Cortex of kidney (tissue), 1 donor: ENCODE measurements at places on chromosomes 12 and 14.

GRCh38 chr12:12837025-12837812 is 24.1 kb downstream of the DDX47 start:
- DNase-seq: no peak

DNA sequence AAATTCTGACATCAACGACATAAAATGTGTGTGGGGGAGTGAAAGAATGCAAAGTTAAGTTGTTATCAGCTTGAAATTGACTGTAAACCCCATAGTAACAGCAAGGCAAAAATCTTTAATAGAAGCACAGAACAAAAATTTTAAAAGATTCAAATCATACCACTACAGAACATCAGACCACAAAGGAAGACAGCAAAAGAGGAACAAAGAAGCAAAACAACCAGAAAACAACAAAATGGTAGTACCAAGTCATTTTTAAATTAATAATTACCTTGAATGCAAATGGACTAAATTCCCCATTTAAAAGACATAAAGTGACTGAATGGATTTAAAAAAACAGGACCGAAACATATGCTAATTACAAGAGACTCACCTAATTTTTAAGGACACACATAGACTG is 31.3 kb downstream of the A2M start:
- no peak for DNase-seq

DNA sequence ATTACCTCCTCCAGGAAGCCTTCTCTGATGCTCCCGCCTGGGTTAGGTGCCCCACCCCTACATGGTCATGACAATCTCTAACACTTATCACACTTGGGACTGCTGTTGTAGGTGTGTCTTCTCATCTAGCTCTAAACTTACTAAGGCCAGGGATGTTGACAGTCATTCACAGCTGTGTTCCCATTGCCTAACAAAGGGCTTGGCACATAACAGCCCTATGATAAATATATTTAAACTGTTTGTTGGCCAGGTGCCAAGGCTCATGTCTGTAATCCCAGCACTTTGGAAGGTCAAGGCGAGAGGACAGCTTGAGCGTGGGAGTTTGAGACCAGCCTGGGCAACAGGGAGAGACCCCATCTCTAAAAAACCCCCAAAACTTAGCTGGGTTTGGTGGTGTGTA is 98.8 kb upstream of the RGS6 start:
- DNase-seq: no peak

DNA sequence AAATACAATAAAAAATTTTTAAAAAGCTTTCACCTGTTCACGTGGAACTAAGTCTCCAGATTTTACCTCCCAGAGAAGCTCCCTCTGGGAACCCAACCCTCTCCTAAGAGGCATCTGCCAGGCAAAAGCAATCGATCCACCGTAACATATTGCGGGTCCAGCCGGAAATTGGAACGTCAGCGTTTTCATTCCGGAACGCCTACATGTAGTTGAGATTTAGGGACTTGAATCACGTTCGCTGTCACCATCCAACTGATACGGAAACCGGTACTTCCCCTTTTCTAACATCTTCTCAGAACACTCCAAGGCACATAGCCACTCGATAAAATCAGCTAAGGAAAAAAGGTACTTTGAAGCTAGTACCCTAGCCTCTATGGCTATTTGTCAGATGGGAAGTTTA is 70.3 kb downstream of the COX16 start:
- DNase-seq: no peak

DNA sequence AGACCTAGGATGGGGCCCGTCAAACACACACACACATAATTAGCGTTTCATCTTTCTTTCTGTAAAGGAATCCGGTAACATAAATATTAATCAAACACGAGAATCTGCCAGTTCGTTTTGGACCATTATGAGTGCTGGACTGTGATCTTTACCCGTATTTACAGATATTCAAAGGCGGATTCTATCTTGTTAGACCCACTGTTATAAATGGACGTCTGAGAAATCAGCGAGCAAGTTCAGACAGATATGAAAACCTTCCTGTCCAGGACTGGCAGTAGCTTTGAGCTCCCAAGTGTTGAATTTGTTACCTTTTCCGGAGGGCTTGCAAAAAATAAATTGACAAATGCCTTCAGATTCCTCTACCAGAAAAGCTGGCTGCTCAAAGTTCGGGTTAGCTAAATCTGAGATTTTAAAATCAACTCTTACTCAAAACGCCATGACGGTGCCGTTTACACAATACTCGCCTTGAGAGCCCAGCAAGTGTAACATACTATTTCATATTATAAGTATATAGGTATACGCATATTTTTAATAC is 27.6 kb downstream of the BCL11B start:
- no peak for DNase-seq

GRCh38 chr14:71475916-71476315 is 456.3 kb upstream of the RGS6 start:
- DNase-seq: no peak

DNA sequence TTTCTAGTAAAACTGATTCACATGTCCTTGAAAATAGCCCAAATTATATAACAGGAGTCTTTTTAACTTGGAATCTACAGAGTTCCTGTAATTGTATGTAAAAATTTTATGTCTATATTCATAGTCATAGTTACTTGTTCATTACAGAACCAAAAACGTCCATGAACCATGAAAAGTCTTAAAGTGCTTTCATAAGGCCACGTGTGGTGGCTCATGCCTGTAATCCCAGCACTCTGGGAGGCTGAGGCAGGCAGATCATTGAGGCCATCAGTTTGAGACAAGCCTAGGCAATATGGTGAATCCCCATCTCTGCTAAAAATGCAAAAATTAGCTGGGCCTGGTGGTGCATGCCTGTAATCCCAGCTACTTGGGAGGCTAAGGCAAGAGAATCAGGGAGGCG is 48.4 kb downstream of the GALNT4 start:
- DNase-seq: no peak

- no peak for DNase-seq
These were observed 866 bp upstream of the PITPNM2 start for GRCh38 chr12:123151457-123152454.

DNA sequence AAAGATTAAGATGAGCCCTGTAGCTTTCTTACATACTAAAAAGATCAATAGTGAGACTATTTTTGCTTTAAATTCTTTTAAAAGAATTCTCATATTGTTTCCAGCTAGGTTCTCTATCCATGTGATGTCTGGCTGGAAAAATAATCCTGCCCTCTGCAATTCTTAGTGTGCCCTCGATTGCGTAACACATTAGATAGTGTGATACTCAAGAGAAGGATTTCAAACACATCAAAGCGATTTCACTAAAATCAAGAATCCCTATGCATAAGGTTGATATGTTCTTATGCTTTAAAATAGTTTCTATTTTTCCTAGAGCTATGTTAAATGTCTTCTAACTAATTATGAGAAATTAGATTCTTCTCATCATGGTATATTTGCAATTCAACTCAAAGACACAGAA is 127.3 kb upstream of the PLEKHA5 start:
- DNase-seq: no peak

- no peak for DNase-seq
These were observed 142.8 kb downstream of the SCARB1 start for GRCh38 chr12:124720681-124721500.

DNA sequence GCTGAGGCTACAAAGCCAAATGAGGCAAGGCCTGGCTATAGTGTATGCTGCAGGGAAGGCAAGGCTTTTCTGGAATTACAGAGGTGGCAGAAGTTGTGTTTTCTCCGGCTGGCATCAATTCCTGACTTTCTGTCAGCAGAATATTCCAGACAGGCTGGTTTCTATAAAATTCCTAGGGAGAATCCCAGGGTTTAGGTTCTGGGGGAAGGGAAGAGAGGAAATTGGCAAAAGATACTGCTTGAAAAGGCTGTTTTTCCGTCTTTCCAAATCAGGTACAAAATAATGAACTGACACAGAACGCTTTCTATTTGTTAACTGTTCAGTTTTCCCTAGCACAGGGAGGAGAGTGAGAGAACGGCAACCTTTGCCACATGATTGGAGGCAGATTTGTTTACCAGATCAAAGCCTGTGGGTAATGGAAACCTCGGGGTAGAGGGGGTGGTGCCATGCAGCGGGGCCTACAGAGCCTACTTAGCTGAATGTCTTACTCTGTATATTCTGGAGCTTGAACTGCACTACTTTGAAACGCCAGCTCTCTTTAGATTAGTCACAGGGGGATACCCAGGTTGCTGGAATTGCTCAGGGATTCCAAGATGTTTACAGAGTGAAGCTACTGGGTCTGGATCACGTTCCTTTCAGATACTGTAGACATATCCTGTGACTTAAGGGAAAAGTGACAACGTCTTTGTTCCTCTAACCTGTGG is 65.8 kb upstream of the DACT1 start:
- DNase-seq: no peak

DNA sequence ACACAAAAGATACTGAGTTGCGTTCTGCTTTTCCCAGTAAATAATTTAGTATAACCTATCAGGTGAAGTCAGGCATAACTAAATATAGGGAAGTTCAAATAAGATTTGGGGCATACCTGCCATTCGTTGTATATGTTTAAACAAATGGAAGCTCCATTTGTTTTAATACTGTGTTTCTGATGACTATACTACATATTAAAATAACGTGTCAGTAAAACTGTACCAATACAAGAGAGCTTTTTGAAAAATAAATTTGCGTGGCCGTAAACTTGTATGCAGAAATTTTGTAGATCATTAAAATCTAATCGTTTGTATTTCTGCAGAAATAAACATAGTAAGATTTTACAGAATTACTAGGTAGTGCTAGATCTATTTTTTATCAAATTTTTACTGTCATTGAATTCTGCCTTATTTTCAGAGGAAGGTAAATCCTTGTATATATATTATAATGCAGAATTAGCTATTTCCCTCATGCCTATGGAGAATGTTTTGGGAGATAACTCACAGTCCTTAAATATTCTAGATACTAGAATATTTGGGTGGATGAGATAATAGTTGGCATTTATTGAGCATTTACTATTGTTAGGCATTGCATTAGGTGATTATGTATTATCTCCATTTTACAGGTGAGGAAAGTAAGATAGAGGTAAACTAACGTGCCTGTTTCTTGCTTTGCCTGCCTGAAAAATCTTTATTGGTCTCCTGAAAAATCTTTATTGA is 1.5 kb downstream of the SCFD1 start:
- no peak for DNase-seq

- no peak for DNase-seq
These were observed 111.9 kb upstream of the CPM start for GRCh38 chr12:69044887-69045286.

DNA sequence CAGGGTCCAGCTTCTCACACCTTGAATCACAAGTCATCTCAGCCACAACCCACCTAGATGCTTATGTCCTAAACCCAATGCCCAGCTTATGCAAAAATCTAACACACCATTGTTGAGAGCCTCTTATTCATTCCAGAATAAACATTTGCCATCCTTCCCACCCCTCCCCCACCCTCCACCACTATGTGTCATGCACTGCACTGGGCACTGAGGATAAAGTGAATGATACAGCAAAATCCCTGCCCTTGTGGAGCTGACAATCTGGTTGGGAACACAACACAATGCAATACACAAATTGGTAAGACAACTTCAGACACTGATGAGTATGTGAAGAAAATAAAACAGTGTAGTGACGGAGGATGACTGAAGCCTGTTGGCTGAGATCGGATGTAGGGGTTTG is 1.4 kb upstream of the GLTP start:
- DNase-seq: no peak

GRCh38 chr14:26466862-26467261 is 131.0 kb downstream of the NOVA1 start:
- DNase-seq: no peak

- no peak for DNase-seq
These were observed 31.8 kb upstream of the OR10A7 start for GRCh38 chr12:55188974-55189556.

GRCh38 chr12:76627346-76628135 is 68.0 kb upstream of the OSBPL8 start:
- DNase-seq: no peak

DNA sequence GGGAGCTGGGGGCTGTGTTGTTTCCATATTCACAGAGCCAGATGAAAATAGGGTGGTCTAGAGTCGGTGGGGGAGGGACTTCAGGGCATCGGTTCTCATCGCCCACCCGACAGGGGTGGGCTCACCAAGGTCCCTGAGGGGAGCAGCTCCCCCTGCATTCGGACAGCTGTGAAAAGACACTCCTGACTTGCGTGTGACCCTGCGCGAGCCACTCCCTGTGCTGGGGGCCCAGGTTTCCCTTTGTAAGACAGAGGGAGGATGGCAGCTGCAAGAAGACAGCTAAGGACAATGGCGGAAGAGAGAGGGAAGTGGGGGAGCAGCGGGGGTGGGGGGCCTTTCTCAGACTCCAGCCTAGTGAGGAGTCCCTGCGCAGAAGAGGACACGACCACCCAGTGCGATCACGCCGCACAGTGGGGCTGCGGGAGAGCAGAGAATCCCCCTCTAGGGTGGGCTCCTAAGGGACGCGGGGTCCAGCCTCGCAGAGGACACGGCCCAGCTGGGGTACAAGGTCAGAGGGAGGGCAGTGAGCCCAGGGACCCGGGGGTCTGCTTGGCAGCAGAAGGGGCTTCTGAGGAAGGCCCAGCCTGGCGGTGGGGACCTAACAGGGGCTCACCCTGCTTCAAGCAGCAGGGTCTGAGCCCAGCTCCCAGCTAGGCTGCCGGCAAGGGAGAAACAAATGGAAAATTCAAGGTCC is 326.9 kb upstream of the DIO3 start:
- no peak for DNase-seq

DNA sequence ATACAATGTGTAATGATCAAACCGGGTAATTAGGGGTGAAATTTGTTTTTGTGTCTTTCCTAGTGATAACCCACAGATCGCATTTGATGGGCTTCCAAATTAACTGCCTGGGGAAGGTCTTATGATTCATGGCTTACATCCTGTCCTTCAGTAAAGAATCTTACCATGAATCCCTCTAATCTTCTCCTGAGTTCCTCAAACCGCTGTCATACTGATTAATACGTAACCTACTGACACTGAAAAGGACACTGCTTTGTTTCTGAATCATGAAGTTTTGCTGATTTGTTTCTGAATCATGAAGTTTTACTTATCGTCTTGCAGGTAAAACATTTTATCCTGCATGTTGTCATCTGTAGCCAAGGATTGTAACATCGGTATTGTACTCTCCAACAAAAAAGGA is 52.0 kb upstream of the CRY1 start:
- DNase-seq: no peak

- DNase-seq: no peak
These were observed 30.1 kb upstream of the DLK1 start for GRCh38 chr14:100696590-100696989.

DNA sequence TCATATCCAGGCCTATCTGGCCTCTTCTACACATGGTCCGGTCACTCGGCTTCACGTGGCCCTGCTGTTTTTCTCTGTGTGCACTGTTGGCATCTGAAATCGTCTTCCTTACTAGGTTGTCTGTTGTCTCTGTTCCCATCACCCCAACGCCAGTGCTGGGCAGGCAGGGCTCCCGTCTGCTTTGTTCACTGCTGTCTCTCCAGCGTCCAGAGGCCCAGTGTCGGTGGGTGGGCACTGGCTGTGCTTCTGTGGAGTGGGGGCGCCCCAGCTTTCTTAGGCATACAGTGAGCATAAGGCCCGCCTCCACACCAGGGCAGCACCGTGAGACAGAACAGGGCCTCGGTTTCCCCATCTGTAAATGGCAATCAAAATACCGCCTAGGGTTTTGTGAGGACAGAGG is 153.1 kb downstream of the BCL11B start:
- DNase-seq: no peak

- DNase-seq: no peak
These were observed 20.8 kb upstream of the CDK17 start for GRCh38 chr12:96421014-96421413.
